GM12865 (cell line): ENCODE measurements at places on chromosomes 1 and 21.
A peak's percentile ranks its signal among the peaks of the same experiment; 100 is the strongest.

- DNase-seq = no peak
Measured at GRCh38 chr1:158771950-158772866, at the start of gene OR6N1. Gene OR6N1 (minus strand): TSS chr1:158772195. CDS start chr1:158766682, 5,513 bp downstream.

DNA sequence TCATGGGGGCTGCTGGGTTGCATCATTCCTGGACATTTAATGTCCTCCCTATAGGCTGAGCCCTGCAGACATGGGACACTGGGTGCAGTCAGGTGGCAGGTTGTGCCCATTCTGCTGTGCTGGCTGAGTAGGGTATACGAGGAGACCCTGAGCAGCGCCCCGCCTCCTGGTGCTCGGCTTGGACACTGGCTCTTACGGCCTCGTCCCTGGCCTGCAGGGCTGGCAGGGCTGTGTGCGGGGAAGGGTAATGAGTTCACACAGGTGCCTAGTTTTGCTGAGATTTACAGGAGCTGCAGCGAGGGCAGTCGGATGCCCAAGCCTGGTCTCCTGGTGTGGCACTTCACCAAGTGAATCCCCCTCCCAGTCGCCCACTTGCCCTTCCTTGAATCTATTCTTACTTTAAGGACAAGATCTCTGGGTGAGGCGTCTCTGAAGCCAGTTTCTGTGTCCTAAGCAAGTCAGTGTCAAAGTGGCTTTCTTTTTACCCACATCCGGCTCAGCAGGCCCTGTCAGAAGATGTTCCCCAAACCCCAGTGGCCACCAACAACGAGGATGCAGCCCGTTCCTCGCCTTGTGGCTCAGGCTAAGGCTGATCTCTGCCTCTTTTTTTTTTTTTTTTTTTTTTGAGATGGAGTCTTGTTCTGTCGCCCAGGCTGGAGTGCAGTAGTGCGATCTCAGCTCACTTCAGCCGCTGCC lies 73.2 kb downstream of the MAN1C1 start:
- peak; percentile 38 for DNase-seq

- DNase-seq = peak; percentile 98
Measured at GRCh38 chr1:151254217-151255213, at the start of gene PSMD4. Gene PSMD4 (plus strand): TSS chr1:151254734. CDS start chr1:151254783, 49 bp downstream.

DNA sequence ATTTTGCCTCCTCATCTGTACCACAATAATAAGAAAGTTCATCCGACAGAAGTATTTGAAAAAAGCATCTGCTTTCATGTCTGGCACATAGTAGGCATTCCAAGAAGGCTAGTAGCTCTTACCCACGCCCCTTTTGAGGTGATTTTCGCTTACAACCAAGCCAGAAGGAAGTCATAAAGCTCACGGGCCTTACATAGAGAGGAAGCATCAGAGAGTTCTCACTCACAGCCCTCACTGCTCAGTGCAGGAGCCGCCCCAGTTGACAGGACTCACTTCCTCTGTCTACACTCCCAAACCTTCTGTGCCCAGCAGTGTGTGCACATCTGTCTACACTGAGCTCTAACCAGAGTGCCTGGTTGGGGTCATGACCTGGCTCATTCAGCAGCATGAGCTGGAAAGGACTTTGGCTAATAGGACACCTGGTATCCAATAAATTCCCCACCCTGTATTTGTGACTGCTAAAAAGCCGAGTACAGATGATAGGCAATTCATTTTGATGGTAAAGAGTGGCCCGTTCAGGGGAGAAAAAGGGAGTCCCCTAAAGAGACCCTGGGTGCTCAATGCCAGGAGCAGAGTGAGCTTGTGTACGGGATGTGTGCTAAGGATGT lies 36.8 kb upstream of the DUSP10 start:
- peak; percentile 88 for DNase-seq

- DNase-seq = peak; percentile 92
Measured at GRCh38 chr1:156725683-156726280, 2.5 kb upstream of the METTL25B start.

- DNase-seq = peak; percentile 60
Measured at GRCh38 chr21:25708467-25709065, 26.1 kb downstream of the ATP5PF start.

DNA sequence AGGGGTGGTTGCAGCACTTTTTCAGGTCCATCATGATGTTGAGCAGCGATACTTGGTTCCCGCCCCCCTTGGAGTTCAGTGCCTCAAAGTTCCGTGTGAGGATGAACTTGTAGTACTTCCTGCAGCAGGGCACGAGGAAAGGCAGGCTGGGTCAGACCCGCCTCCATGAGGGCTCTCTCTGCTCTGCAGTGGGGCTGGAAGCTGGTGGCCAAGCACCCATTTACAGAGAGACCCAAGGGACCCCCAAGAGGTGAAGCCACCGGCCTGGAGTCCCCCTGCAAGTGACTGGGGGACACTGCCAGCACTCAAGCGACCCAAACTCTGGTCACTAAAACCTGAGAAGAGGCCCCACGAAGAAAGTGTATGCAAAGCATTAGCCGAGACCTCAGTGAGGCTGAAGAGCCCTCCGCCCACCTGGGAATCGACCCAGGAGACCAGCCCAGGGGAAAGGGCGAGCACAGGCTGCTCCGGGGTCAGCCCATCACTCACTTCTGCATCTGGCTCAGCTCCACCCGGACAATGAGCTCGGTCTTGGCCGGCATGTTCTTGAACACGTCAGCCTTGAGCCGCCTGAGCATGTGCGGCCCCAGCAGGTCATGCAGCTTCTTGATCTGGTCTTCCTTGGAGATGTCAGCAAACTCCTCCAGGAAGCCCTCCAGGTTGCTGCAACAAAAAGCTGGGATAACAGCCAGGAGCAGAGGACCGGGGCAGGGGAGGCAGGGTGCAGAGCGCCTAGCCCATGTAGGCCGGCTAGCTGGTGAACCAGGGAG lies 45.2 kb downstream of the CHD5 start:
- DNase-seq = no peak
